ENCODE measurements at places on chromosomes 5 and 9. TPM values are rescaled to one million over a fixed set of nuclear protein-coding genes. Genes with fewer than 3 reads are reported as not detected.
A peak's percentile ranks its signal among the peaks of the same experiment; 100 is the strongest.

The MRPS27 gene
- polyA plus RNA-seq: 39.5 TPM

The PKN3 gene
- polyA plus RNA-seq: 8.9 TPM

GRCh38 chr5:137122075-137122474 is 377.1 kb downstream of the SPOCK1 start:
- DNase-seq: no peak

The NEUROG1 gene
- polyA plus RNA-seq: not detected

DNA sequence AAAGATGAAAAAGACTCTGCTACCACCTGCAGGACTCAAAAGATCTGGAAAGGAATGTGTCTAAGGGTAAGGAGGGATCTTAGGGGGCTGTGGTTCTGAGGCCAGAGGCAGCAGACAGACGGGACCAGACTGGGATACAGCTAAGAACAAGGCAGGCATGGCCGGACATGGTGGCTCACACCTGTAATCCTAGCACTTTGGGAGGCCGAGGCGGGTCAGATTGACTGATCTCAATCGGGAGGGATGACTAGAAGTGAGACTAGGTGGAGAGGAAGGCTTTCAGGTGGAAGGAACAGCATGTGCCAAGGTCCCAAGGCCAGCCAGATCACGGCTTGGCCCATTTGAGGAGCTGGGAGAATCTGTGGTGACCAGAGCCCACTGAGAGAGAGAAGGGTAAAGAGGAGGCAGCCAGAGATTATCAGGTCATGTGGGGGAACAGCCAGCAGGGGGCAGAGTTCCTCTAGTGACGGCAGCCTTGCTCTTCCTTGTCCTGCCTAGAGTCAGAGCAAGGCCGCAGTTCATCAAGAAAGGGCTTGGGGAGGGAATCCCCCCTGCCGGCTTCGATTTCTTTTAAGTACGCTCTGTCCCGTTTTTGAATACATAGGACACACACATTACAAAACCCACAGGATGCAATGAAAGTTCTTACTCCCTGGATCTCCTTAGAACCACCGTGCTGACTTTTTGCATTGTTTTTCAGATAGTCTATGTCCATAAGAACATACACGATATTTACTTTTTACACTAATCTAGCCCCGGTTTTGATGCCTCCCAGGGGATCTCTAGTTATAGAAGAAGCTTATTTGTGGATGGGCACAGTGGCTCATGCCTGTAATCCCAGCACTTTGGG is 2.6 kb upstream of the OLFML2A start:
- DNase-seq: no peak

DNA sequence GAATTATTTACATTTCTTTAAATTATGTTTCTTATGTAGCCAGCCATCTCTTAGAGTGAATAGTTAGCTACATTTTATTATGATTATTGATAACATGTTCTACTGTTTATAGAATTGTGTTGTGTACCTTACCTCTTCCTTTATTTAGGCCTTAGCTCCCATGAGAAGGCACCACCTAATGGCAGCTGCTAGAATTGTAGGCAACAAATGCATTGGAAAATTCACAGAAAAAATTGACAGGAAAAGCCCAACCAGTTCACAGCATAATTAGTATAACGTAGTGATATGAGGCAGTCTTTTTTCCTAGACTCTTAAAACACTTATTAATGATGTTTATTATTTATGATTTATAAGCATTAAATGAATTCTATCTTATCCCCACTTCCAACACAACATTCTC is 175.8 kb downstream of the WDR70 start:
- no peak for DNase-seq

- DNase-seq: no peak
These were observed 47.4 kb downstream of the VAV2 start for GRCh38 chr9:133944746-133945135.

DNA sequence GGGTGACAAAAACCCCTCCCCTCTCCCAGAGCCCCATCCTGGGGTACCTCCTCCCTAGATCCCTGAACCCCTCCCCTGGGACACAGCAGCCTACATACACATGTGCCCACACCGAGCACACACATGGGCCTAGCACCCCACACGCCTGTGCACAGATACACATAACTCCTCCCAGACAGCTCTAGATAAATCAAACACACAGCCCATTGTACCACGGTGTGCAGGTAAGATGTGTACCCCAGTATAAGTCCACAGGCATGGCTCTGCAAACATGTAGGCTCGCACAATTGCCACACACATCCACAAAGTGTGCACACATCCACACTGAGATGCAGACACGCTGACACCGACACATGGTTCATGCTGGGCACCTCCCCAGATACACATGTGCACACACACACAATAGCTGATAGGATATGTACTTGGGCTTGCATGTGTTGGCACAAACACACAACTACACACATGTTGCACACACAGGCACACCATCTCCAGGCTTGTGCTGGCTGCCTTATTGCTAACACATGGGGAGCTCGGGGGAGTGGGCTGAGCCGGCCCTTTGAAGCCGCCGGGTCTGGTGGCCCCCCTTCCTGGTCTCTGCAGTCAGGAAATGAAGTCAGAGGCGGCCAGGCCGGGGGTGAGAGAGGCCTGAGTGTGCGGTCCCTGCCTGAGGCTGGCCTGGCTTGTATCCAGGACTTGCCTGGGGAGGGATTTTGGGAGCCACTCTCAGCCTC is 30.2 kb downstream of the GOLGA2 start:
- DNase-seq: peak; percentile 17

DNA sequence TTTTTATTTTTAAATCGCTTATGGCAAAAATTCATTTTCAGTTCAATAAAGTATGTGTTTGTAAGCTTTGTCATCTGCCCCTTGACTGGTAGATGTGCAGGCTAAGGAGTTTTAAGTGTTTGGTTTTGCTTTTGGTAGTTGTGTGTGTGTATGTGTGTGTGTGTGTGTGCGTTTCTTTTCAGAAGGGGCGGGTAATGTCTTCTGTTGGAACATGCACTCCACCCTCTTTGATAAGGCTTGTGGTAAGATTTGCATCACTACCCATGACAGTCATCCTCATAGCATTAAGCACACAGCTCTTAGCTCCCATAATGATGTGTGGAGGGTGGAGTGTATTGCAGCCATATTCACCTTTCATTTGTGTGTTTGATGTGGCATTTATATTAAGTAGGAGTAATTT is 92.1 kb upstream of the FSD1L start:
- DNase-seq: no peak

The ORM1 gene
- 0.58 TPM for polyA plus RNA-seq

DNA sequence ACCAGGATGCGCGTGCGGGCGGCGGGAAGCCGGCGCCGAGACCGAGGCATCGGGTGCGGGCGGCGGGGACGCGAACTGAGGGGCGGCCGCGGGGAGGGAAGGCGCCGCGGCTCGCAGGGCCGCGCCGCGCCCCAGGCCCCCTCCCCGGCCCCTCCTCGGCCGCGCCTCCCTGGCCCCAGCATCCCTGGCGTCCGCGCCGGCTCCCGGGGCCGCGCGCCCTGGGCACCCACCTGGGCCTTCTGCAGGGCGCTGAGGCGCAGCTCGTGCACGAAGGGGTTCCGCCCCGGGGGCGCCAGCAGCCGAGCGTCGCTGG is 324 bp downstream of the LPCAT1 start:
- no peak for DNase-seq

GRCh38 chr9:136355616-136356557 is 7.7 kb downstream of the DNLZ start:
- DNase-seq: no peak

The NIPAL4 gene
- 0.37 TPM for polyA plus RNA-seq

DNA sequence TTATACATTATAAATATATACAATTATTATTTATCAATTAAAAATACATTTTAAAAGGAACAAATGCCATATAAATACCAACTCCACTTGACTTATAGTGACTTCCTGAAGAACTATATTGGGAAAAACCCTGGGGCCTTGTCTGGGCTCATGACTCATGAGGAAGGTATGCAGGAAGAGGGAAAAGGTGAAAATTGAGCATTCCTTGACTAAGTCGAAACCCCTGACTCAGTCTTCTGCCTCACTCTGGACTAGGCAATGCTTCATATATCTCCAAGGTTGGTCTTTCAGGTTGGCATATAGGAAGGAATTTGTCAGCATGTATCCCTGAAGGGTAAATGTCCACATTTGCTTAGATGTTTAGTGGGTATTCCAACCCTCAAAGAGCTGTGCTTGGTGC is 78.5 kb downstream of the SH3TC2 start:
- no peak for DNase-seq

GRCh38 chr9:123843703-123844102 is 86.2 kb downstream of the DENND1A start:
- no peak for DNase-seq

DNA sequence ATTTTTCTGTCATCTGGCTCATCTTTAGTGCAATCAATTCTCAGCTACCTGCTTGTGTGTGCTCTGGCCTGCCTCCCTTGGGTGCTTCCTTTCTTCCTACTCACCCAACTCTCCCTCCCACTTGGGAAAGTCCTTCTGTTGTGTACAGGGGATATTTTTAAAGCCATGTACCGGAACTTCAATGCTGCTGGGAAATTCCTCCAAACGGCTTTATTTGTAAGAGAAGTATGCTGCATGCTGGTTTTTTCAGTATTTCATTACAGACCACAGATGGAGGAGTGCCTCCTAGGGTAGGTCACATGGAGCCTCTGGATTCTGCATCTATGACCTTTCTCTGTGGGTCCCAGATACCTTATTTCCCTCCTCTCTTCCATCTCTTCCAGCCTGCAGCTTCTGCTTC is 5.4 kb upstream of the HMHB1 start:
- DNase-seq: no peak

DNA sequence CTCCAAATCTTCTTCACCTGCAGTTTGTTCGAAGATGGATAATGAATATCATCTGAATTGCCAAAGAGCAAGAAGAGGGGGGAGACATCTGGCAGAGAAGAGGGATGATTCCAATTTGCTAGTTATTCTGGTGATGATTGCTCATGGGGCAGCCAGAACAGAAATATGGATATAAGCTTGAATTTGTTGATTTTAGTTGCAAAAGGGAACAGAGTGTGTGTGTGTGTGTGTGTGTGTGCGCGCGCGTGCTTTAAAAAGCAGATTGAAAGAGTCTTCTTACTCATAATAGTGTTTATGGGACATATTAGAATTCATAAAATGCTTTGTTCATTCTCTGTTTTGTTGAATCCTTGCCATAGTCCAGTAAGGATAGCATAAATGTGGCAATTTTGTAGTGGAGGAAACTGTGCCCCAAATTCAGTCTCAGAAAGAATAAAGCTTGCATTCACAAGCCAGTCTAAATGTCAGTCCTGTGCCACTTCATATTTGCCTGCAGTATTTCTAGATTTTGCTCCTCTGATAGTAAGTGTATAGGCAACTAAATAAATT is 436.3 kb upstream of the KLF4 start:
- no peak for DNase-seq
